ENCODE measurements at places on chromosomes 1 and 21.

DNA sequence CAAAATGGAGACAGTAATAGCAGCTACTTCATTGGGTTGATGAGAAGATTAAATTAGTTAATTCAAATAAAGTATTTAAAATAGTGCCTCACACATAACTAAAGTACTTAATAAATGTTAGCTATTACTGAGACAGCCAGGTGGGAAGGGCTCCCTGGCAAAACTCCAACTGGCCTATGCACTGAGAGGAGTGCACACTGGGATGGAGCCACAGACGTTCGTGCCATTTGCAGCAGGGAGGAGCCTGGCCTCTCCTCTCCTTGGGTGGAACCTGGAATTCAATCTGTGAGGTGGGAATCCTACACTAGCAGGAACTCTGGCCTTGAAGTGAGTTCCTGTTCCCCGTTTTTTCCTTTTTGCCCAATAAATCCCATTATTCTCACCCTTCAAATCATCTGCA, 28.1 kb downstream of the SLC5A9 start:
- DNase-seq = peak; percentile 68

DNA sequence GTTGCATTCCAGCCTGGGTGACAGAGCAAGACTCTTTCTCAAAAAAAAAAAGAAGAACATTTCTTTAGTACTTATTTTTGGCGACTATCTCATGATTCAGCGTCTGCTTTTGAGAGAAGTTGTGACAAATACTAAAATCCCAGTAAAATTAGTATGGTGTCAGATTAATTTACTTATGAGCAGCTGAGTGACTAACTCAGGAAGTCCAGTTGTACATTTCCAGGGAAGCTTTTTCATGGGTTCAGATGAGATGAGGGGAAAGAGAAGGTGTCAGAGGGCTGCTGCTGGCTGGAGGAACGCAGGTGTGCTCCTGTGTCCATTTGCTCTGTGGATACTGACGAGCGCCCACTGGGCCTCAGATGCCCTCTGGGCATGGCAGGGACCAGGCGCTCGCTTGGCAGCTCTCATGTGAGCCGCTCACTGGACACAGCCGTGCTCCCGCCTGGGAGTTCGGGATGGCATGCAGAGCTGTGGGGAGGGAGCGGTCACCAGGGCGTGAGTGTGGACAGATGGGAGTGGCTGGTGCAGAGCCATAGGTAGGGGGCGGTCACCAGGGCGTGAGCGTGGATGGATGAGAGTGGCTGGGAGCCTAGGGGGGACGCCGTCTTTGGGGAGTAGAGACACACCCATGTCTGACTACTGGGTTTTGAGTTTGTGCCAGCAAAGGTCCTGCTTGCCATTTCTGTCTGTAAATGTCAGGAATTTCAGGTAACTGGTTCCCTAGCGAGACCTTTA, 55.0 kb downstream of the ADARB1 start:
- DNase-seq = no peak

DNA sequence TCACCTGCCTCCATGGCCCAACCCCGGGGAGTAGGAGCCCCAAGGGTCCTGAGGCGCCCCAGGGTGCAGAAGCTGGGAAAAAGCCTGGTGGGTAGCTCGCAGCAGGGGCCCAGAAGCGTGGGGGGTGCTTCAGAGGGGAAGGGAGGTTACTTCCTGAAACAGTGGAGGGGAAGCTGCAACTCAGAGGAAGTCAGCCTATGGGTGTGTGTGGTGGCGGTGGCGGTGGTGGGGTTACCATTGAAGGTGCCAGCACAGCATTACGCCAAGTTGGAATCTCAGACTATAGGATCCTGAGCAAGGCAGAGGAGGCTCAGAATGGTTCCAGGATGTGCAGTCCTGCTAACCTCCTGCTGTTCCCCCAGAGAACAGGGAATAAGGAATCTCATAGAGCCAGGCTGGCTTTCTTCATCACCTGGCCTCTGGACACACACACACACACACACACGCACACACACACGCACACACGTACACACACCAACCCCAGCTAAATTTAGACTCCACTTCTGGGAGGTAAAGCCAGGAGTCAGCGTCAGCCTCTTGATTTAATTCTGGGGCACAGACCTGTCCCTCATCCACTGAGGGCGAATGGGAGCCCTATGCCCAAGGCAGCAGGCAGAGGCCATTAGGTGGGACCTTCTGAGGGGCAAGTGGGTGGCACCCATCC, 1.3 kb downstream of the DENND4B start:
- no peak for DNase-seq

DNA sequence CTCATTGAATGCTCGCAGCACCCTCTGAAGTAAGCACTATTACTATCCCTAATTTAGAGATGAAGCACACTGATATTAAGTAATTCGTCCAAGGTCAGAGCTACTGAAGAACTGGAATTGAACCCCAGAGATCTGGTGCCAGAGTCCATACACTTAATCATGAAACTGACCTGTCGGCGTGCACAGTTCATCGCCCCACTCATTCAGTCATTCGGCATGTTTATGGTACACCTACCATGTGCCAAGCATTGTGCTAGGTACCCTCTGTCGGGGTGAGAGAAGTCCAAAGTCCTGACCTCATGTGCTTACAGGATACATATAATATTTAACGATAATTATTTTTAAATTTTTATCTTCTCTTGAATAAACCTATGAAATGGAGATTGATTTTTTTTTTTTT, 5.6 kb upstream of the CENPS start:
- DNase-seq = no peak

- no peak for DNase-seq
Observed at GRCh38 chr1:190147616-190148015, 330.0 kb downstream of the BRINP3 start.

DNA sequence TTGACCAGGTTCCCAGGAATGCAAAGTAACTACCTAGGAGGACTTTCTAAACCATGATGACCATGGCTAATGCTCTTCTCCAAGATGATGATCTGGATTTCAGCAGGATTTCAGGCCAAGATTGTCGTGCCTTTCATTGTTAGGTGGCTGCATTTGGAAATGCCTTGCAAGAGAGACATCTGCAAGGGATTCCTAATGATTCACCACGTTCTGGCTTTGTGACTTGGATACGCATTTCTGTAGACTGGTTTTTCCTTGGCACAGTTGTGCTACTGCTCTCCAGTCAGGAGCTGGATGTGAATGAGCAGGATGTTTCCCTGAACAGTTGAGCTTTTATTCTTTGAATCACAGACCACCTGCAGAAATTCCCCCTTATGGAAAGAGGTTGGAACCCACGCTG, 212.4 kb downstream of the BACH1 start:
- no peak for DNase-seq

- no peak for DNase-seq
Observed at GRCh38 chr1:27886744-27887143, 14.4 kb downstream of the THEMIS2 start.

GRCh38 chr1:50995651-50996050, 25.6 kb downstream of the CDKN2C start:
- DNase-seq = no peak

DNA sequence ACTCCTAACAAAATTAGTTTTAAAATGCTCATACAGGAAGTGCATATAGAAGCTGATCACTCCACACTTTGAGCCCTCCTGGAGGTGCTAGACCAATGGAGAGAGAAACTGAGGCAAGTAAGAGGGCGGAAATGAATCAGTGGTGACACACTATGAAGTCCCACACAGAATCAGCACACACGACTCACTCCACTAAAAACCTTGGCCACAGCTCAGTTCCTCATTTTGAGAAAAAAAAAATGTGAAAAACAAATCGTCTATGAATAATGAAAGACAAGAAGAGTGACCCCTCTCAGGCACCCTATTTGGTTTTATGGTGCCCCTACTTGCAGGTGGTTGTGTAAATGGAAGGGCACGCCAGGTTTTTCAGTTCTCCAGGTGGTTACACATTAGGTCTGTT, 675.1 kb upstream of the BRINP3 start:
- DNase-seq = no peak

- DNase-seq = no peak
Observed at GRCh38 chr1:1554926-1555915, 14.8 kb upstream of the TMEM240 start.

- peak; percentile 87 for DNase-seq
Observed at GRCh38 chr1:9588551-9589143, at the start of gene TMEM201. TMEM201 (plus strand) TSS chr1:9588911; CDS start chr1:9588931, 20 bp downstream.

GRCh38 chr1:109365642-109366204, 32.0 kb downstream of the SORT1 start:
- DNase-seq = no peak

GRCh38 chr1:186871784-186872183, 43.0 kb downstream of the PLA2G4A start:
- DNase-seq = no peak

GRCh38 chr1:78650114-78650660, 556 bp downstream of the IFI44 start:
- DNase-seq = no peak

- DNase-seq = no peak
Observed at GRCh38 chr21:14545906-14546480, at the start of gene SAMSN1. SAMSN1 (minus strand) TSS chr21:14546315; CDS start chr21:14546261, 54 bp downstream.
